Stimulated activated CD8-positive, alpha-beta memory T cell treated with anti-CD3 and anti-CD28 coated beads, Interleukin-7, amount 100 ng/mL, for 1 hour (primary cell): ENCODE measurements at places on chromosomes 7 and 10.

GRCh38 chr7:46076527-46076926 lies 155.5 kb upstream of the IGFBP3 start:
- no peak for DNase-seq

- no peak for DNase-seq
Measured at GRCh38 chr7:120274482-120274881, 1.5 kb downstream of the KCND2 start.

GRCh38 chr10:818526-819220 lies 112.8 kb downstream of the LARP4B start:
- no peak for DNase-seq

DNA sequence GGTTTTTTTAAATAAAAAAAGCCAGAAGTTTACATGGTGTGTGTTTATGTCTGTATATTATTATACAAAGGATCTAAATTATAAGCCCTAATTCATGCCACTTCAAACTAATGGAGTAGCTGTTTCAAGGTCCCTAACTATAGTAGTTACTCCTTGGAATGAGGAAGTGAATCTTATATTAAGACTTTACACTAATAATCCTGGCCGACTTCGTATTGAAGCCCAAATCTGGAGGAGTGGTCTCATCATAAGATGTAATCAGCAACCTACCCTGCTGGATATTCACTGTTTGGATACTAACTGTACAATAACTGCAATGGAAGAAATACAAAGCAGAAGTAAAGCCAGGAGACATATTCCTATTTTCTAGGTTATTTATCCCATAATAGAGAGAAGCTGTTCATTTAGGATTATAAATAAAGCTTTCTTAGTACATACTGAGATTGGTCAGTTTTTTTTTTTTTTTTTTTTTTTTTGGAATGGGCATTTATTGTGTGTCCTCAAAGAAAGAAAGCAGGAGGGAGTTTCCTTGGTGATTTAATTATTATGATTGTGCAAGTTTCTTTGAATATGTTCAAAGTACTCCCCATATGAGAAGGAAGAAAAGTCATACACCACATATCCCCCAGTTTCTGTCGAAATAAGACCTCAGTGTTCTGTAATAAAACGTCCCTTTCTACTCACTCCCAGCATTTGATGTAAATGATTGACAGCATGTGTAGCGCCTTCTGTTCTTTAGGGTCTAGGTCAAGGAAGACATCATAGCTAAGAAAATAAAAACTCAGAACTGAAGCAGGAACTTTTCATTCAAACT lies 397.8 kb downstream of the EXOC4 start:
- DNase-seq = no peak

- DNase-seq = no peak
Measured at GRCh38 chr10:36332926-36333325, 690.8 kb upstream of the FZD8 start.

DNA sequence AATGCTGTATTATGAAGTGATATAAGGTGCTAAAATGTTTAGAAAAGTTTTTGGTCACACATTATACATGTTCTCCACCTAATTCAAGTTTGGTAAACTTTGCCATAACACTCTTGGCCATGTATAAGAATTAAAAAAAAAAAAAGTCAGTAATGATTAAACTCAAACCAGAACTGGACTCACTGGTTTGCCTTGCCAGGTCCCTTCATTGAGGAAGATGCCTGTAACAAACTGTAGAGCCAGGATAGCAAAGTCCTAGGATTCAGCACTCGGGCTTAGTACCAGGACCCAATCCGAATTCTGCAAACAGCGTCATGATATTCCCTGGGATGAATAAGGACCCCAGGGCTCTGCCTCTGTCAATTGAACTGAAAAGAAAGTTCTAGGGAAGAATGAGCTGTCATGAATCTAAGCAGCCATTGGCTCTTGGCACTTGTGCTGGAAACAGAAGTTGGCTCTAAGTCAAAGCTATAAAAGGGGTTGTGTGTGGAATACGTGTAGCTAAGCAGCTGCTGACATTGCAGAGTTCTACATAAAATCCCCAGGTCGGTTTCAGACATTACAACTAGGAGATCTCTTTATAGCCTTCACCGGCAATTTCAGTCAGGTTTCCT lies 216.9 kb downstream of the C7orf25 start:
- DNase-seq = no peak

DNA sequence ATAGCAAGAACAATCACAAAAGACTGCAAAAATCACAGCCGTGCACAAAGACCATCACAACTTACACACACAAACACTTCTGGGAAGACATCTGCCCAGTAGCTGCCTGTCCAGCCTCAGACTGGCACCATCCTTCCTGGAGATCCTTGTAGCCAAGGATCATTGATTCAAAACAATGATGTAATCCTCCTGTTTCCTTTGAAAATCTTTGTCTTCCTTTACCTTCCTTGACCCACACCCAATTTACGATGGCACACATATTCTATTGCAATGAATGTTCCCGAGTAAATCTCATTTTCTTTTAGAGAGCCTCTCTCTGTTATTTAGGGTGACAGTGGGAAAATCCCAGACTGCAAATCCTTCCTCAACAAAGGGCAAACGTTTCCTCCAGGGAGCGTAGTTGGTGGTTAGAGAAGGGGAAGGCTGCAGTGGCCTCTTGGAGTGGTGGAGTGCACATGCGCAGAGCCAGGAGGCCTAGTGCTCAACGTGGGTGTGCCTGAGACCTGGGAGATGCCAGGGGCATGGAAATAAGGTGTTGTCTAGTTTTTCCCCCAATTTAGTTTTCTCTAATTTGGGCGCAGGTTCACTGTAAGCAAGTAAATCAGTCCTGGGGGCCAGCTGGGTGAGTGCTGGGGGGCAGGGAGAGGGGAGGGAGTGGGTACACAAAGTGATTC lies 3.1 kb upstream of the INPP5A start:
- DNase-seq = no peak

GRCh38 chr7:113730309-113730955 lies 188.4 kb downstream of the PPP1R3A start:
- DNase-seq = no peak

DNA sequence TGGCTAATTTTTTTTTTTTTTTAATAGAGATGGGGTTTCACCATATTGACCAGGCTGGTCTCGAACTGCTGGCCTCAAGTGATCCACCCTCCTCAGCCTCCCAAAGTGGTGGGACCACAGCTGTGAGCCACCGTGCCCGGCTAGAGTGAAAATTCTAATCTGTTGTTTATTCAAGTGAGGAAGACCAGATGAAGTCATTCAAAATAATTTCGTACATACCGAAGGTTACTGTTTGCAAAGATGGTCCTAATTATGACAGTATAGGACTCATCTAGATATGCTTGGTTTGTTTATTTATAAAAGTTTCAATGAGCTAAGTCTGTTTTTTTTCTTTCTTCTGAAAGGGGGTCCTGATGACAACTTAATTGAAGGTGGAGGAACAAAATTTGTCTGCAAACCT lies 376.8 kb downstream of the EXOC4 start:
- no peak for DNase-seq

- peak; percentile 21 for DNase-seq
Measured at GRCh38 chr7:7181519-7182155, 707 bp upstream of the C1GALT1 start.

DNA sequence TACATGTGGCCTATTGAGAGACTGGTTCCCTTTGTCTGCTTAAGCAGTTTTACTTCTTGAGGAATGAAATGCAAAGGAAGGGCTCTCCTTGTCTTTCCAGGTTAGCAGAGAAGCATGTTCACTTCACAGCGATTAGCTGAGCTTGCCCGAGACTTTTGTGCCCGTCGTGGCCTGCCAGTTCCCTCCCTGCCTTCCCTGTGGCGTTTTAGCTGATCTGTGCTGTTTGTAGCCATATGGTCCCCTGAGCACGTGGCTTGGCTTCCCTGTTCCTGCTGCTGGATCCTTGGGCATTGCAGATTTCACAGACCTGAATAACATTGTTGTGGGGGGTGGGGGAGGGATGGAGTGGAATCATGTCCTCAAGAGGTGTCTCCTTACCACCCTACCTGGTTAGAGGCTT lies 61.8 kb downstream of the SND1 start:
- DNase-seq = no peak

DNA sequence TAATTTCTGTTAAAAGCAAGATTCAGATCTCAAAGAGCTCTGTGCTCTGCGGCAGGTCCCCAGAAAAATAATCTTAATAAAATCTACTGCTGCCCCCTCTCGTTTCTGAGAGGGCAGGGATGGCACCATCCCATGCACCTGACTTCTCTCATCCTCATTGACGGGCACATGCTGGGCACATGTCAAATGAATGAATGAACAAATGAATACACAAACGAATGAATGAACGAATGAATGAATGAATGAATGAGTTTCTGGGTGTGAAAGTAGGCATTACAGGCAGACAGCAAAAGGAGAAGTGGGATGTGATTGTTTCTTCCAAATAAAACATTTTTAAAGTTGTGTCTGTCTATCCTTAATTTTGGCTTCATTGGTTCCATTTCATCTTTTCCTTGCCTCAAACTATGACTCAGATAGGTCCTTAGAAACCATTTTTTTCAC lies 398.1 kb upstream of the PRKCQ start:
- DNase-seq = no peak

- no peak for DNase-seq
Measured at GRCh38 chr10:68424454-68425014, 17.5 kb upstream of the RUFY2 start.

- DNase-seq = no peak
Measured at GRCh38 chr7:50714857-50715256, 67.8 kb downstream of the GRB10 start.

- DNase-seq = no peak
Measured at GRCh38 chr7:100604028-100604975, 2.1 kb downstream of the PCOLCE start.

DNA sequence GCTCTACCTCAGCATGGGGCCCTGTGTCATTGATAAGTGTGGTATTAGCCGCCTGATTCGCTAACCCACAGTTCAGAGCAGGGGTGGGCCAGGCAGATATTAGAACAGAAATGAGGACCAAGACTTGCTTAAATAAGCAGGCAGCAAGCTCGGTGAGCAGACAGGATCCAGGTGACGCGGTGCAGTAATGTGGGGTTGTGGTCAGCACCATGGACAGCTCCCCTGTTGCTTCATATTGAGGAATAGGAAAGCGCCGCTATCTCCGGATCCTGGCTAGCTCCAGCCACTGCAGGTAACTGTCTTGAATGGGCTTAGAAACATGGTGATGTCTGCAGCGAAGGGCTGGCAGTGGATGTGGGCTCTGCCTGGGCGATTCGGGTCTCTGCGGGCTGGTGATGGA lies 51.3 kb upstream of the GPR26 start:
- DNase-seq = no peak

DNA sequence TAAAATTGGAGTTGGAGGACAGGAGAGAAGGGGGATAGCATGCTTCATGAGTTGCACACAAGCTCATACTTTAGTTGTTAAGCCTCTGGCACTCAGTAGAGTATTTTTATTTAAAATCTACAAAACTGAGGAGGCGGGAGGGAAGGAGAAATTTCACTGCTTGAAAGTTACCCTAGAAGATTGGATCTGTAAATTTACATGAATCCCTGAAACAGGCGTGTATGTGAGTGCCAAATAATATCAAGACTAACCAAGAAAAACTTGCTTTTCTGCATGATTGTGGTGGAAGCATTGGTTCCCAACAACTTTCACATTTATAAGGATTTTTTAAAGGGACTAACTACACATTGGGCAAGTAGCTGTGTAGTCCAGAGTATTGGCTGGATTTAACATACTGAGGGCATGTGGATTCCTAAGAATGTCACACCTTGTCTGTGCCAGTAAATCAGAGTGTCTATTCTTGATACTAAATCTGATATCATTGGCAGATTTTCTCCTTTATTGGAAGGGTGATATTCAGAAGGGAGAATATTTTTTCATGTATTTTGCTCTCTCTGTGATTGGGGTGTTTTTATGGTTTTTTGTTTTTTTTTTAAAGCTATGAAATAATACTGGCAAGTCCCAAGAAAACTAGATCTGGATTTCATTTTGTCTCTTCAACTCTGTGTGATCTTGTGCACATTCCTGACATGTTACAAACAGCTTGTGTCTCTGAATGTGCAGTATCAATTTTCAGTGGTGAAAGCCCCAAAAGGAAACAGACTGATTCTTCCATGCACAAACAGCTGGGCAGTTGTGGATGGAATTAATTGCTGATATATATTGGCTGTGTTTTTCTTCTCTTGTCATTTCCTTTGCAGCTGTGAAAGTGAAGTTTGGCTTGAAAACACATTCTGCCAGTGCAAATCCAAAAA lies 67.2 kb downstream of the ADD3 start:
- DNase-seq = no peak
